GM06990 (cell line): ENCODE measurements at places on chromosomes 7 and 10.

DNA sequence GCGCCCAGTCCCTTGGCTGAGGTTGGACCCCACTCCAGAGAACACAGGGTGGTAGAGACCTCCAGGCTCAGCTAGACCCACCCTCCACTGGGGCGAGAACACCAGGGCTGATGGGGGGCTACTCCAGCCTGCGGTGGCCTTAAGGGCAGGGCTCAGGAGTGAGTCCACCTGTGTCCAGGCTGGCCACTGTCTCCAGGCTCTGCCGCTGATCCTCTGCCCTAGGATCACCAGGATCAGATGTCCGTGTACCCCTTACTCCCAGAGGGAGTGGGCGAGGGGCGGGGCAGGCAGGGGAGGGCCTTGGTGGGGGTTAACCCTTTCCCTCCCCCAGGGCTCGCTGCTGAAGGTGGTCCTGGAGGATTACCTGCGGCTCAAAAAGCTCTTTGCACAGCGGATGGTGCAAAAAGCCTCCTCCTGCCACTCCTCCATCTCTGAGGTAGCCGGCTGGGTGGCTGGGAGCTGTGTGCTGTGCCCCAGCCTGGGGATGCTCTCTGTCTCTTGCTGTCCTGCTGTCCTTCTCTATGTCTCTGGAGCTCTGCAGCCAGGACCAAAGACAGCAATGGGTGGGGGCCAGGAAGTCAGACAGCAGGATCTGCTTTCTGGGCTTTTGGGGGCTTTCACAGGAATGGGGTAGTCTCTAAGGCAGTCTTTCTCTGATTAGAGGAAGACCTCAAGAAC is 38.0 kb downstream of the PSAP start:
- no peak for DNase-seq

GRCh38 chr7:7562736-7563135 is 3.9 kb upstream of the MIOS start:
- DNase-seq = no peak

DNA sequence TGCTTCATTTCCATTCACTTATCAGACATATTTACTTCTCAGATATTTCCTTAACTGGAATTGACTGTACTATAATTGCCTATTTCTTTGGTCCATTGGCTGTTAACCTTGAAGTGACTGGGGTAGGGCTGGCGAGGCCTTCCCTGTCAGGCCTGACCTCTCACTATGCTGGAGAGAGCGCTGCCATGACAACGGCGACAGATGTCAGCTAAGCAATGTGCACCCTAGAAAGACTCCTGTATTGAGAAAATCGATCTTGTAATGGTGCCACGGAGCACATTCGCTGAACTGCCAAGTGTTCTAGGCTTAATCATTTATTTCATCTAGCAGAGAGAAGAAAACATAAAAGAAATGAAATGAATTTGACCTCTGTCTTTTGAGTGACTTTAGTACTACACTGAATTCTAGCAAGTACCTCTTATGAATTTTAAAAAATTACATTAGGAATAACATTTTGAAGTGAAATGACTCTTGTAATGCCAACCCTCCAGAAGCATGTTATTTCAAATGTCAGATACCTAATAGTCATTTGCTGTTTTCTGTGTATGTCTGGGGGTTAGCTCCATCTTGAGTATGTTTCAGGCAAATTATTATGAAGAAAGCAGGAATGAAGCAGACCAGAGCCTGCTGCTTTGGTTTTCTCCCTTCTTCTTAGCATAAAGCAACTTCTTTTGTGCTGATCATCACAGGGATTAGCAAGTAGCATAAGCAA is 148.0 kb downstream of the SNX10 start:
- no peak for DNase-seq

DNA sequence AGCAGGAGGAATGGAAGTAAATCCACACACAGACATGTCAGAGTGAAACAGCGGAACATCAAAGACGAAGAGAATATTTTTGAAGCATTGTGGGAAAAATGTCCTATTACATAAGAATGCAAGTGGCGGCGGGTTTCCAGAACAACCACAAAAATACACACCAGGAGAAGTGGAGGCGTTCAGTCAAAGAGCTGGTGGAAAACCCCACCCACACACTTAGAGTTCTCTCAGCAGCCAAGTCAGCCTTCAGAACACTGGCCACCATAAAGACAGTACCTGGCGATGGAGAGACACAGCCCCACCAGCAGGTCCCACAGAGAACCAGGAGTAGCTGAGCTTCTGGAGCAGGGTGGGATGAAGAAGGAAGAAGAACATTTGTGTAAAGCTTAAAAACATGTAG is 23.7 kb downstream of the NKX6-2 start:
- DNase-seq = no peak

DNA sequence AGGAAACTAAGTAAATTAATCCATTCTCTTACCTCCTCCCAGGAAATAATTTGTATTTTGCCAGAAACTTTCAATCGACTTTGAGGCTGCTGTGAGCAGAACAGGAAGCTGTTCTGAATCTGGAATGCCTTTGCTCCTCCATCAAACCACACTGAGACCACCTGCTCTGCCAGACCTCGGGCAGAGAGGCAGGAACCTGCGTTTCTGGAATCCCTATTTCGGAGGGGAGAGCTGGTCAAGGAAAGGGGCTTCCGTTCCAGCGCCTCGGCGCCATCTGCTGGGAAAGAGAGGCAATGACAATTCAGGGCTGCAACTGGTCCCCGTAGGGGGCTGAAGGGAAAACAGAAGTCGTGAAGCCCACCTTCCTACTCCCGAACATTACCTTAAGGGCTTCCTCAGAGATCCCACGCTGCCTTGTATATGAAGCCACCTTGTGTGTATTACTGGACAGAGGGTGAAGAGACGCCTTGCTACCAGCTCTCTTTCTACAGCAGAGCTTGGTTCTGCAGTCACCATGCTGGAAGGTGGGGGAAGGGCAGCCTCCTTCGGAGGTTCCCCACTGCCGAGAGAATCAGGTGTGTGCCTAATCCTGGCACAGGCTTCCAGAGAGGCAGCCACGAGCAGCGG is 31.2 kb downstream of the ZNF467 start:
- no peak for DNase-seq

DNA sequence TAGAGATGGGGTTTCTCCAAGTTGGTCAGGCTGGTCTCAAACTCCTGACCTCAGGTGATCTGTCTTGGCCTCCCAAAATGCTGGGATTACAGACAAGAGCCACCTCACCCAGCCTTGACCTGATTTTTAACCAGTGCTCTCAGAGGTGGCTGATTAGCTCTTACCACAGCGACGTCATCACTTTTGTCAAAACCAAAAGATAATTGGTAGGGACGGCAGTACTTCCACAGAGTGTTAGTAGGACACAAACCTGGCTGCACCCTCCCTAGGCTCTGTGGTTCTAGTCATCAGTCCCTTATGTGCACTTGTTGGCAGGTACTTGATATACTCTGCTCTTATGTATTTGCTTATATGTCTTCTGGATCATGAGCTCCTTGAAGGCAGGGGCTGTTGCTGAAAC is 74.0 kb downstream of the GPR141 start:
- no peak for DNase-seq

GRCh38 chr7:2646680-2647571 is 15.1 kb downstream of the TTYH3 start:
- no peak for DNase-seq
